ENCODE measurements at places on chromosomes 16 and 17.

GRCh38 chr17:56499799-56500388 lies 93.6 kb upstream of the NOG start:
- DNase-seq = no peak

GRCh38 chr16:8621572-8622314 lies at the start of gene METTL22:
TSS of gene METTL22 (plus strand) at chr16:8621698. CDS start at chr16:8625666, 3,968 bp downstream.
- peak; percentile 89 for DNase-seq

DNA sequence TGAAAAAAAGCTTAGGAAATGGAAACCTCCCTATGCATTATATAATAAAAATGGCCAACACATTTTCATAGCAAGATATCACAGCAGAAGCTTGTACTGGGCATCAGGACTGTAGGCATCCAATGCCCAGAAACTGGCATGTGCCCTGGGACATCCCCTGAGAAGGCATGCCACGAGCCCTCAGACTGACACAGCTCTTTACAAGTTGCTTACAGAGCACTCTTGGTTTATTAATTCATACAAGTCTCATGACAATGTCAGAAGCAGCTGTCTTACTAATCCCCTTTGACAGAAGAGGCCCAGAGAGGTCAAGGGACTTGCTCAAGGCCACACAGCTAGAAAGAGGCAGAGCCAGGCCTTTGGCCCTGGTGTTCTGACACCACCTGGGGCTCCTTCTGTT lies 5.6 kb upstream of the CCL2 start:
- DNase-seq = no peak

DNA sequence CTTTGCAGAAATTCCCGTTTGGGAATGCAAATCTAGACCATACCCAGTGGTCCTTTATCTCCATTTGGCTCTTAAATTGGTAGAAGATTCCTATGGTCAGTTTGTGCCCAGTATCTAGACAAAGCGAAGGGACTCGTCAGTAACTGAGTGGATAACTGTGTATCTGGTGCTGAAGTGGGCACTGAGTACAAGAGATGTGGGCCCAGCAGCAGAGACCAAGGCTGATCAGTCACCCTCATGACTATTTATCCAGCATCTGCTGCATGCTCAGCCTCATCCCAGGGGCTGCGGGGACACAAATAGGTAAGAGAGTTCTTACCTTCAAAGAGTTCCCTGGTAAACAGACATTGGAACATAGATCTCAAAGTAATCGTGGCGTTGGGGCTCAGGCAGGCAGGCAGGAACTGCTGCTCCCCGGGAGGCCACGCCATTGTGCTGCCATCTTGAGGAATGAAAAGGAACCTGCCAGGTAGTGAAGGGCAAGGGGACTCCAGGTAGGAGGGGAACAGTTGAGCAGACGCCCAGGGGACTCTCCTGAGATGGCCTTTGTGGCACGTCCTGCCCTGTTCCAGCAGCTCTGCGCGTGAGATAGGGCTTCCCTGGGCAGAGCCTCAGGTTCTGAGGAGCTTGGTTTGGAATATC lies 10.3 kb downstream of the NT5M start:
- DNase-seq = peak; percentile 62

GRCh38 chr17:10144982-10145381 lies 53.4 kb downstream of the GAS7 start:
- no peak for DNase-seq

Data from effector CD4-positive, alpha-beta T cell (primary cell).